ENCODE measurements at places on chromosomes 12 and 14.

DNA sequence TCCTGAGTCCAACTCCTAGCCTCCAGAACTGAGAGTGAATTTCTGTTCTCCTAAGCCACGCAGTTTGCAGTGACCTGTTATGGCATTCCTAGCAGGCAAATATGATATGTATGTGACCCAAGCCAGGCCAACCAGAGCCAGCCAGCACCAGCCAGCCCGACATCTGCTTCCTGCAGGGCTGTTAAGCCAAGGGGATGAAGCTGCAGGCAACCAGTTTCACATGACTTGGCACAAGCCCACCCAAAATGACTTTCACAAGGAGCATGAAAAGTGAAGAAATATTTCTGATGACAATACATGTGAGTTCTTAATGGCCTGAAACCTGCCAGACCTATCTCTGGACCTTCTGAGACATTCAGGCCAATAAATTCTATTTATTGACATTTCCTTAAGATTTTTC, 68.1 kb downstream of the ITPK1 start:
- DNase-seq = no peak

GRCh38 chr14:73833530-73834260, 17.9 kb upstream of the PTGR2 start:
- DNase-seq = no peak

- no peak for DNase-seq
Observed at GRCh38 chr14:24840204-24840893, 206.4 kb upstream of the GZMB start.

DNA sequence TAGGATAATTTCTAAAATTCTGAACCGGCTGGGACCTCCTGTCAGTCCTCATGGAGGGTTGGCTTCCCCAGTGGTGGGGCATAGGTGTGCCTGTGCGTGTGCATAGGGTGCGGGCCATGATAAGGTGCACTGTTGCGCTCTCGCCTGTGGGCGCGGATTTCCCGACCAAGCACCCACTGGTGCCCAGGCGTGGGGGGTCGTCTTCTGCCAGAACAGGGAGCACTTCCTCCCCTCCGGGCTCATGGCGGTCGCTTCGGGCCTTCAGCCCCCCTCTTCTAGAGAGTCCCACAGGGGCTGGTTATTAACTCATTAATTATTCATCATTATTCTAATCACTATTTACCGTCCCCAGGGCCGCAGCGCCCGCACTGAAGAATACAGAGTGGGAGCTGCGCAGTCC, 2.8 kb downstream of the C1QL4 start:
- no peak for DNase-seq

- DNase-seq = no peak
Observed at GRCh38 chr12:128976120-128976738, 123.0 kb downstream of the GLT1D1 start.

DNA sequence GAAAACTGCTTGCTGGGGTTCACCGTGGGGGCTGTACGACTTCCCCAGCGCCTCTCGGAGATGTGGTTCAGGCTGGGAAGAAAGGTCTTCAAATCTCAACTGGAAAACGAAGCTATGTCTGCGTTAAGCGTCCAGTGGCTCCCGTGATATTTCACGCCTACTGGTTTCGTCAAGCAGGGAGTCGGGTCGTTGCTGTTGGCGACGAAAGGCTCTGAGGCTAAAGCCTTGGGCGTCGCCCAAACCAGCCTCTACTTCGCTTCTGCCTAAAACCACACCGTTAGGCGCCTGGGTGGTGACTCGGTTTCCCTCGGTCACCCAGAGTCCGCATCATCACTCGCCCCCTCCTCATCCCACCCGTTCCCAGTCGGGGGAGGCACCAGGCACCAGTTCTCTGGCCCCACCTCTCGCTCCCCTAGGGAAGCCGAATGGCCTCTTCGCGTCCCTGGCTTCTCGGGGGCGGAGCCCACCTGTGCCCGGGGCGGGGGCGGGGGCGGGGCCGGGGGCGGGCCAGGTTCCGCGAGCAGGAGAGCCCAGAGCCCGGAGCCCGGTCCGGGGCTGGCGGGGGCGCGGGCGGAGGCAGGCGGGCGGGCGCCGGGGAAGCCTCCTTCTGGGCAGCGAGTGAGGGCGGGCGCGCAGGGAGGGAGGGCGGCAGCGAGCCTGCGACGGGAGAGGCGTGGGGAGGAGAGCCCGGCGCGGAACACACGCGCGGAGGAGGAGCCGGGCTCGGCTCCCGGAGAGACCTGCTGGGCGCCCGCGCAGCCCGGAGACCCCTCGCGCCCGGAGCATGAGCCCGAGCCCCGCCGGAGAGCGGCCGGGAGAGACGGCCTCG, at the start of gene B4GALNT3:
Gene B4GALNT3 (plus strand): TSS at position 510 of the 829 bp plus-strand sequence. CDS start 438 bp downstream, outside the sequence.
- peak; percentile 29 for DNase-seq

- no peak for DNase-seq
Observed at GRCh38 chr12:1880876-1881275, 37.6 kb downstream of the CACNA2D4 start.

- no peak for DNase-seq
Observed at GRCh38 chr14:50036211-50036610, 80.2 kb downstream of the VCPKMT start.

DNA sequence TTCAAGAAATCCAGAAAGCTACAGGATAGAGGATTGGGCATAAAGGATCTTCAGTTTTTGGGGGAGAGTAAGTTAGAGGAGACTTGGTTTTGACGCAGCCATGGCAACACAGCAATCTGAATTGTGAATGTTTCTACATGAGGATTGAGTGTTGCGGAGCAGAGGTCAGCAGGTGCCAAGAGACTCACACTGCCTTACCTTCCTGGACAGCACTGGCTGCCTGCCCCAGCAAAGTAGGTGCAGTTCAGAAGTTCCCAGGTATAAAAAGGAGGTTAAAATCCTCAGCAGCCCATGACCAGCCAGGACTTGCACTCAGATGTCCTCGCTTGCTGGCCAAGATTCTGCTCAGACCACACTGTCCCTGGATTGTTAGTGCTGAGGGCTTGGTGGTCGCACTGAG, 371.1 kb downstream of the DPF3 start:
- no peak for DNase-seq

- DNase-seq = no peak
Observed at GRCh38 chr12:117580015-117580717, 218.7 kb upstream of the NOS1 start.

DNA sequence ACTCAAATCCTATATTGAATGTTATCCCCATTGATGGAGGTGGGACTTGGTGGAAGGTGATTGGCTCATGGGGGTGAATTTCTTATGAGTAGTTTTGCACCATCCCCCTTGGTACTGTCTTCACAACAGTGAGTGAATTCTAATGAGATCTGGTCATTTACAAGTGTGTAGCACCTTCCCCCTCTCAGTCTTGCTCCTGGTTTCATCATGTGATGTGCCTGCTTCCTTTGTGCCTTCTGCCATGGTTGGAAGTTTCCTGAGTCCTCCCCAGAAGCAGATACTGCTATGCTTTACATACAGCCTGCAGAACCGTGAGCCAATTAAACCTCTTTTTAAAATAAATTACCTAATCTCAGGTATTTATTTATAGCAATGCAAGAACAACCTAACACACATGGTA, 302.4 kb upstream of the KITLG start:
- DNase-seq = no peak

DNA sequence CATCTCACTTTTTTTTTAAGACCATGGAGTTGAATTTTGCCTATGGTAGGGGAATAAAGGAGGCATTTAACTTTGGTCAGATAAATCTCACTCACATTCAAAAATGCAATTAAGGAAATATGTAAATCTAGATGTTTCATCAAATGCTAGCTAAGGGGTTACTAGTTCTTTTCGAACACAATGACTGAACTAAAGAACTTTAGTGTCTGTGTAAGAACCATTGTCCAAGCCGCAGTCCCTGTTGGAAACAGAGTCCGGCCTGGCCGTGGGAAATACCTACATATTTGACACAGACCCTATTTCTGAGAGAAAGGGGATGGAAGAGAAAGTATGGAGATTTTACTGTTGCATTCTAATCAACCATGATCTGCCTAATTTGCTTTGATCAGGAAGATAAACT, 17.4 kb downstream of the LGR5 start:
- no peak for DNase-seq

DNA sequence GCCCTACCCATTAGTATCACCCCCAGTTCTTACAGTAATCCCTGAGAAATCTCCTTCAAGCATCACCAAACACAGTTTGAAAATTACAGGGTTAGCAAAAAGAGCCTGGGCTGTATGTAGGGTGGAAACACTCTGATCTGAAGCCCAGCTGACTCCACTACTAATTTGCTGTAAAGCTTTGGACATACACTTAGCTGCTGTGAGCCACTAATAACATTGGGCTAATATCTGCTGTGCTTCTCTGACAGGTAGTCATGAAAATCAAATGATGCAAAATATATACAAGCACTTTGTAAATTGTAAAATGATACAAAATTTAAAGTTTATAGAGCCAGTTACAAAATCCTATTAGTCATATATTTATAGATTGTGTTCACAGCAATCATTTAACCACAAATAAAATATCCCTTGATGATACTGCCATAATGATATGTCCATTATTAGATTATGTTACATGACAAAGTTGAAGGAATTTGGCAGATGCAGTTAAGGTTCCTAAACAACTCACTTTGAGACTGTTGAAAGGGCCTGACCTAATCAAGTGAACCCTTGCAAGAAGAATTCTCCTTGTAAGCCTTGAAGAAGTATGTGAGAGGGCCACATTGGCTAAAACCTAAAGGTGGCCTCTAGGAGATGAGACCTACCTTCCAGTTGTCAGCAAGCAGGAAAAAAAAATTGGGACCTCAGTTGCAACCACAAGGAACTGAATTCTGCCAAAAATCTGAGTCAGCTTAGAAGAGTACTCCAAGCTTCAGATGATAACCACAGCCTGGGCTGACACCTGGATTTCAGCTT, 19.0 kb downstream of the TWF1 start:
- no peak for DNase-seq

DNA sequence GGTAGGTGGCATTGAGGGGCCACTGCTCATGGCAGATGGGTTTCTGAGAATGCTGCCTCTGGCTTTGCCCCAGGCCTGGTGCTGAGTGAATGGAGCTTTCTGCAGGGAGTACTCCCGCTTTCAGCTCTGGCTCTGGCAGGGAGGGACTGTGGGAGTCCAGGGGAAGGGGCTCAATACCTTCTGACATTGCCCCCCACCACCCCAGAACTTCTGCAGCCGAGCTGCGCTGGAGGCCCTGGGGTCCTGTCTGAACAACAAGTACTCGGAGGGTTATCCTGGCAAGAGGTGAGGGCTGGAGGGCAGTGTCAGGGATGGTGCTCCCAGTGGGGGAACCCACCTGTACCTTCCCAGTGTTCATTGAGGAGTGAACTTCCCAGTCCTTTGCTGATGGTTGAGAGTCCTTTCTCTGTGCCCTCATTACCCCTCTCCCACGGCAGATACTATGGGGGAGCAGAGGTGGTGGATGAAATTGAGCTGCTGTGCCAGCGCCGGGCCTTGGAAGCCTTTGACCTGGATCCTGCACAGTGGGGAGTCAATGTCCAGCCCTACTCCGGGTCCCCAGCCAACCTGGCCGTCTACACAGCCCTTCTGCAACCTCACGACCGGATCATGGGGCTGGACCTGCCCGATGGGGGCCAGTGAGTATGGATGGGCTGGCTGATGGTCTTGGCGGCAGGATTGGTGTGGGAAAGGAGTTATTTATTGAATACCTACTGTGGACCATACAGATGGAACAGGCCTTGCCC, 1.9 kb downstream of the SHMT2 start:
- DNase-seq = no peak

GRCh38 chr12:20211981-20212421, 156.3 kb upstream of the PDE3A start:
- peak; percentile 18 for DNase-seq

DNA sequence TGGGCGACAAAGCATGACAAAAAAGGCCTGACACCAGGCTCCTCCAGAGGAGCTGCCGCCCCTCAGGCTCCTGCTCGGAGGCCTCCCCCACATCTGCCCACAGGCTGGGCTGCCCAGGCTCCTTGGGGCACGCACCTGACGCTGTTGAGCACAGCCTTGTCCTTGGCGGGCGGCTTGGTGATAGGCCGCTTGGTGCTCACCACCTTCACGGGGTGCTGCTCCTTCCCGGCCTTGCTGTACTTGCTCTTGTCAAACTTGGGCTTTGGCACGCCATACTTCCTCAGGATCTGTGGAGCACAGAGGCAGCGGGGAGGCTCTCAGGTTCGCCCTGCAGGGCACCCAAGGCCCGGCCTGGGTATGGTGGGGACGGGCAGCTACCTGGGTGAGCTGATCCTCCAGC, 53.4 kb downstream of the TRAFD1 start:
- DNase-seq = no peak

DNA sequence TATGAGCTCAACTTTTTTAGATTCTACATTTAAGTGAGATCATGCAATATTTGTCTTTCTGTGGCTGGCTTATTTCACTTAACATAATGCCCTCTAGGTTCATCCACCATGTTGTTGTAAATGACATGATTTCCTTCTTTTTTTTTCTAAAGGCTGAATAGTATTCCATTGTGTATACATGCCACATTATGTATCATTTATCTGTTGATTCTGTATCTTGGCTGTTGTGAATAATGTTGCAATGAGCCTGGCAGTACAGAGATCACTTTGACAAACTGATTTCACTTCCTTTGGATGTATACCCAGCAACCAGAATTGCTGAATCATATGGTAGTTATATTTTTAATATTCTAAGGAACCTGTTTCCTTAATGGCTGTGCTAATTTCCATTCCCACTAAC, 19.1 kb downstream of the FBXW8 start:
- no peak for DNase-seq

GRCh38 chr14:73973497-73973896, 23.4 kb downstream of the COQ6 start:
- no peak for DNase-seq

DNA sequence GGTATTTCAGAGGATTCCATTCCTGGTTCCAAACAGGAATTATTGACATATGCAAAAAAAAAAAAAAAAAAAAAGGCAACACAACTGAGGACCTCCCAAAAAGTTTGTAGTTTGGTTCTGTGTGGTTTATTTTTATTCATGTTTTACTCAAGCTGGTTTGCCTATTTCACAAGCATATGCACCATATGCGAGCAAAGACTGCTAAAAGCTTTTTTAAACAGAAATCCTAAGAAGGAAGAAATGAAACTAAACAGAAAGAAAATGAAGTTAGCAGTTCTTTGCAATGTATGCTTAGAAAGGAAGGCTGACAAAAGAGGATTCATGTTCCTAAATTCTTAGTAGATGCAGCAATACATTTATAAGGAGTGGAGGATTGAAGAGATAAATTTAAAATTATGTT, 487.6 kb upstream of the FLRT2 start:
- DNase-seq = no peak

GRCh38 chr12:123713398-123713797, 1.2 kb downstream of the ATP6V0A2 start:
- no peak for DNase-seq

DNA sequence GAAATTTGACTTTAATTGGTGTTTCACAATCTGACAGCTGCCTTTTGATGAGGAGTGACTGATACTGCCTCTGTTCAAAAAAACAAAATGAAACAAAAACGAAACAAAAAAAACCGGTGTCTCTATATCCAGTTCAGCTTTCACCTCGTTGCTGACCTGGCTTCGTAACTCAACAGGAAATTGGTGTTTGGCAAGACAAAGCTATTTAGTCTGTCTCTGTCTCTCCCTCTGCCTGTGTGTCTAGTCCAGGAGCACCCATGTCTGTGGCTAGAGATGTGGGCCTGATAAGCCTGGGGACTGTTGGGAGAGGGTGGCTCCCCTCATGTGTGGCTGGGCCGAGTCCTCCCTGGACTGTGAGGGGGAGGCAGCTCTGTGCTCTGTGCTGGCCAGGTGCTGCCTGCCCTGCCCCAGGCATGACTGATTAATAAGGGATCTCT, 11.3 kb downstream of the CACNA1C start:
- DNase-seq = no peak

GRCh38 chr12:89038831-89039512, 313.3 kb downstream of the DUSP6 start:
- no peak for DNase-seq

All from NCI-H2029 (cell line).